ENCODE measurements at places on chromosomes 2 and 18.

DNA sequence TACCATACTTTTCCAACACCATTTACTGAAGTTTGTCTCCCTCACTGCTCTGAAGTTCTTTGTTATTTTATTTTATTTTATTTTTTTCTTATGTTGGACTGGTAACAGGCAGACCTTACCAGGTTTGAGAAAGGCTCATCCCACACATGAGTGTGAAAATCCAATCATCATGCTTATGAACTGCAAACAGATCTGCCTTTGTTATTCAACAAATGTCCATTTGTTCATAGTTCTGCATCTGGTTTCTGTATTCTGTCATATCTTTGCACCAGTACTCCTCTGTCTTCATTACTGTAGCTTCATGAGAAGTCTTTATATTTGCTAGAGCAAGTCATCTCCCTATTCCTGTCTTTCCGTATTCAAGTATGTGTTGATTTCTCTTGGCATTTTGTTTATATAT is 5.3 kb downstream of the RNU2-63P start:
- DNase-seq, result no peak

- DNase-seq, result no peak
These were observed 535.6 kb upstream of the FSIP2 start for GRCh38 chr2:185202945-185203528.

DNA sequence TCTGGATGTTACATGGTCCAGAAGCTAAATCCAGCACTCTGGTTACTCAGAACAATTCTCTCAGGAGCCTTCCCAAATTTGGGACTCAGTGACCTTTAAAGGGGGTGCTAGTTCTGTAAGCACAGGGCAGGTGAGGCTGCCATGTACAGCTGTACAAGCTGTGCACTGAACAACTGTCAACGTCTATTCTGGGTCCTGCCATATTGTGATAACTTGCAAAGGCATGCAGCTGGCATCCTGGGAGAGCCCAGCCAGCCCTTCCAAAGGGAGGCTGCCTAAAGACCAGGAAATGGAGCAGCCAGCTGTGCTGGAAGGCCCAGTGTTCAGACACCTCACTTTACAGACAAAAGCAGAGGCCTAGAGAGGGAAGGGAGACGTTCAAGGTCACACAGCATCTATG is 204.8 kb downstream of the KLHL29 start:
- DNase-seq, result no peak

- no peak for DNase-seq
These were observed 101.0 kb downstream of the FAM210A start for GRCh38 chr18:13625355-13625754.

- no peak for DNase-seq
These were observed 18.8 kb downstream of the TEX44 start for GRCh38 chr2:231611273-231612108.

GRCh38 chr2:196263181-196263747 is 91.9 kb upstream of the STK17B start:
- DNase-seq, result no peak
